ENCODE measurements at places on chromosomes 5 and 9. TPM values are rescaled to one million over a fixed set of nuclear protein-coding genes. Genes with fewer than 3 reads are reported as not detected.
A peak's percentile ranks its signal among the peaks of the same experiment; 100 is the strongest.

IFNK gene
- not detected for total RNA-seq

ATP10B gene
- 0.35 TPM for total RNA-seq

APBA1 gene
- total RNA-seq = 0.41 TPM

ANKRD18A gene
- total RNA-seq = 0.62 TPM

ECM2 gene
- 2.0 TPM for total RNA-seq

CCNJL gene
- total RNA-seq = 6.6 TPM

PCDHA6 gene
- total RNA-seq = not detected

ARHGEF37 gene
- total RNA-seq = 0.81 TPM

PIP5KL1 gene
- total RNA-seq = 0.95 TPM

STPG3 gene
- not detected for total RNA-seq

GRPEL2 gene
- 17.9 TPM for total RNA-seq

DEPDC1B gene
- total RNA-seq = 41.6 TPM

DNA sequence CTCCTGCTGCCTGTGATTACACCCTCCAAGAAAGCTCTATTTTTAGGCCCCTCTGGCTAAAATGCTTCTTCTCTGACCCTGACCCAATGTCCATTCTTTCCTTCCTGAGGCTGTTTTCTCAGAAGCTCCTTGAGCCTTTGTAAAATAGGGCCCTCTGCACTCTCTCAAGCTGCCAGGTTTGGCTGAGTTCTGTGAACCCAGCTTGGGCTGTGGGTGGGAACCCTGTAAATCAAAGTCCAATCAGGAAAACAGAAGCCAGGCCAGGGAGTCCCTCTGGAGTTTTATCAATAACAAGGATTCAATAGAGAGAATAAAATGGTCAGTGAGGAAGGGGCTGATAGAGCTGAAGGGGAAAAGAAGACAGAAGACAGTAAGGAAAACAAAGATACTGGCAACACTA, 43.7 kb upstream of the ERCC6L2 start:
- DNase-seq = no peak

DNA sequence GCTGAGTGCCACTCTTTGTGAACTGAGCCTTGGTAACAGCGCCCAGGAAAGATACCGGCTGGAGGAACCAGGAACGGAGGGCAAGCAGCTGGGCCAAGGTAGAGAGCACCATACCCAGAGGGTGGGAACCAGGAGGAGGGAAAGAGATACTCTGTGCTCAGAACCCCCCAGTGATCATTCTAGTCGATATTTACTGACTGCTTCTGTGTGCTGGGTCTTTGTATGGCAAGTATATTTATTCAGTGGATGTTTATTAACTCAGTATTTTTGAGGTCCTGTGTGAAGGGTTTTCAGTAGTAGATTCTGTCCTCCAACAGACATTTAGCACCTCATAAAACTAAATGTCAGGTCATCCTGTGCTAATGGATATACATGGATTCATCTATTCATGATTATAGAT, 62.3 kb upstream of the RARS1 start:
- no peak for DNase-seq

GRCh38 chr9:114093031-114093471, 6.0 kb downstream of the KIF12 start:
- no peak for DNase-seq

- DNase-seq = peak; percentile 48
Observed at GRCh38 chr5:24621792-24622191, 23.0 kb downstream of the CDH10 start.

DNA sequence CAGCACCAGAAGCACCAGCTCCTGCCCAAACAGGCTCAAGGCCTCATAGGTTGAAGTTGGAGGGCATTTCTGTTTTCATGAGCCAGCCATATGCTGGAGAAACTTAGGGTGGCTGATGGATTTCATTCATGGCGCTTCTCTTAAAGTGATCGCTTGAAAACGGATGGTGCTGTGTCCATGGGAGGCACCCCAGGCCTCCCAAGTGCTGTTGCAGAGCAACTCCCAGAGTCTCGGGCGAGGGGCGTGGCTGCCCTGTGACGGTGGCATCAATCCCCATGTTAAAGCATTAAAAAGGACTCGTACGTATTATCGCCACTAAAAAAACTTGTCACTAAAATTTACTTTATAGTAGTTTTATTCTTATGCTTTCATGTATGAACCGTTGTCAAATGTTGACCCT, 128.3 kb downstream of the MRPL36 start:
- no peak for DNase-seq

DNA sequence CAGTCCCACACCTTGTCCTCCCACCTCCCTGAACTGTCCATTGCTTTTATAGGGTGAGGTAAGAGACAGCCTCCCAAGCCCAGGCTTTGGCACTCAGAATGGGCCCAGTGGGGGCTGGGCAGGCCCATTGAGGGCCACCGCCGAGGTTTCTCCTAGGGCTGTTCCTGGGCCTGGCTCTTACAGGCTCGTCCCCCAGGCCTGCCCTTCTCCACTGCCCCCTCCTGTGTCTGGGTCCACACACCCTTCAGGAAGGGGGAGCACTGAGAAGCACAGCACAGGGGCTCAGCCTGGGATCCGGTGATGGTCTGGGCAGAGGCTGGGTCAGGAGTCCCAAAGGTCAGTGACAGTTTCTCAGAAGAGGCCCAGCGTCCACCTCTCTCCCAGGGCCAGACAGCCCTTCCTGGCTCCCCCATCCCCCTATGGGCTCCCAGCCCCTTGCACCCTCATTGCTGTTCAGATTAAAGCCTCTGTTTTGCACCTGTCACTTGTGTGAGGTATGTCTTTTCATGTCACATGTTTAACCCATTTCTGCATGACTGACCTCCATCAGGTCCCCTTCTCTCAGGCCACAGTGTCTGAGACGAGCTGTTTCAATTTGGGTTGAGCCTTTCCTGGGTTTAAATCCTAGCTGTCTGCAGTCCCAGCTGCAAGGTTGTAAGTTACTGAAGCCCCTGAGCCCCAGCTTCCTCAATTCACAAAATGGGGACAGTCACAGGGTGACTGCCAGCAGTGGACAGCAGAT, 29.4 kb downstream of the IER5L start:
- no peak for DNase-seq

- peak; percentile 50 for DNase-seq
Observed at GRCh38 chr9:29691758-29692407, 2118.6 kb upstream of the C9orf72 start.

- no peak for DNase-seq
Observed at GRCh38 chr9:81621785-81622259, 67.5 kb downstream of the TLE1 start.

DNA sequence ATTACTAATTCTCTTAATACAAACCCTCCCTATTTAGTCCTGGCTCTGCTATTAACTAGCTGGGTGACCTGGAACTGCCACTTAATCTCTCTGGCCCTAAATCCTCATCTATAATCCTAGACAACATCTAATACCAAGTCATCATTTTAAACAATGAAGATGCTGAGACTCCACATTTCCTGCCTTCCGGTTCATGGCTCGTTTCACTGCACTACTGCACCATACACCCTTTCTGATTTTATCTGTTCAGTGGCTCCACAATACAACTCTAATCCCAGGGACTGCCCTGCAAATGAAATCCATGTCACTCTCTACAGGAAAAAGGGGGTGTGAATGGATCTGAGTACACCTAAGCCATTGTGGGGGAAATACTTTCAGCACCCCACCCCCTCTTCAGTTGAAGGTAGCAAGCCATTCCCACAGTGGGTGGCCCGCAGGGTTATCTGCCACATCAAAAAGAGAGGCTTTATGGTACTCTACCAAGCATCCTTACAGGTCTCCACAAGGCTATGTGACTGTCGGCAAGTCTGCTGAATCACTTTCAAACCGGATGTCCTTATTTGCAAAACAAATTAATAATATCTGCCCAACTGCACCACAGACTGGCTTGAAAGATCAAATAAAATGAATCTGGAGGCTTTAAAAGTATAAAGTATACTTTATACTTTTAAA, 89.5 kb downstream of the EPB41L4A start:
- DNase-seq = peak; percentile 19

DNA sequence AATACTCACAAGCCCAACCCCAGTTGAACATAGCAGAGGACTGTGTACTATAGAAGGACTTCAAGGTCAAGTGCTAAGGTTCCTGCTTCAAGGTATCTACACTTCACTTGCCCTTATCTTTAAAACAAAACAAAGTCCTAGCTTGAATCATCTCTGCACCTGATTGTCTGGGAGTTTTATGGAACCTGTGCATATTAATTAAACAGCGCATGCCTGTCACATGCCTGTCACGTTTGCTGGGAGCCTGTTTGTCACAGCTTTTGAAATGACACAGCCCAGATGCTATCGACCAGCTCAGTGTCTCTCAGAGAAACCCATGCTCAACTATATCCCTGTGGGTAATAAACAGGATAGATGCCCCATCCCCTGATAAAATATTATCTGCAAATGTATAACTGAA, 476.0 kb downstream of the ZSWIM6 start:
- DNase-seq = no peak

GRCh38 chr9:128222026-128222425, 18.8 kb downstream of the DNM1 start:
- DNase-seq = no peak

DNA sequence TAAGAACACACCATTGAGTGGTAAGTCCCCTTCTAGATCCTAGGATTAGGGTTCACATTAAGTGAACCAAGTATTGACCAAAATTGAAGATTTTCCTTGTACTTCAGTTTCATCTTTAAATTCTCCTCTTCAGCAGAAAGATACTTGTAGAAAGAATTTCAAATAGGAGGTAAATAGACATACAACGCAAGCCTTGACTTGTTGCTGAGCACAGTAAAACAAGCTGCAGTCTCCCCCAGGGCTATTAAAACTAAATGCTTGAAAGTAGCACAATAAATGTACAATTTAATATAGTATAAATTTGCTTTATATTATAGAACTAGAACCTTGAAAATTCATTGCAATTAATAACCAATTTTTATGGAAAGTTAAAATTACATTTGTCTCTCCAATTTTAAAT, 170.1 kb upstream of the TARS1 start:
- no peak for DNase-seq

- DNase-seq = peak; percentile 31
Observed at GRCh38 chr9:36862206-36863145, 171.6 kb downstream of the PAX5 start.

GRCh38 chr9:127508901-127509260, 57.6 kb downstream of the LRSAM1 start:
- no peak for DNase-seq

GRCh38 chr5:170534177-170534576, 30.4 kb downstream of the KCNIP1 start:
- peak; percentile 54 for DNase-seq

DNA sequence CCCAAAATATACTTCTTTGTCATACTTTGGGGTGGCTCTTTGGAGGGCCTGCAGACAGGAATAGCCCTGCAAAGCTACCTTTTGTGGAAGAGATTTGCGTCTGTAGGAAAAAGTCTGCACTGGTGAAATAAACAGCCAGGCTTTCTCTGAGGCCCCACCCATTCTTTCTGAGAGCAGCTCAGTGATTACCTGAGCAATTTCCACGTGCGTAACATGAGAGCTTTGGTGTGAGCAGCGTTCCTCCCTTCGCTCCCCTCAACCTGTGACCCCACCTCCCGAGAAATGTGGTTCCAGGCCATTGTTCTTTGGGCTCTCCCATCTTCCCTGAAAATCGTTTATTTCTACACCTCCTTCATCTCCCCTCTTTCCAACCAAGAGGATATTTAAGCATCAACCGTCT, 23.8 kb upstream of the FBP1 start:
- no peak for DNase-seq

DNA sequence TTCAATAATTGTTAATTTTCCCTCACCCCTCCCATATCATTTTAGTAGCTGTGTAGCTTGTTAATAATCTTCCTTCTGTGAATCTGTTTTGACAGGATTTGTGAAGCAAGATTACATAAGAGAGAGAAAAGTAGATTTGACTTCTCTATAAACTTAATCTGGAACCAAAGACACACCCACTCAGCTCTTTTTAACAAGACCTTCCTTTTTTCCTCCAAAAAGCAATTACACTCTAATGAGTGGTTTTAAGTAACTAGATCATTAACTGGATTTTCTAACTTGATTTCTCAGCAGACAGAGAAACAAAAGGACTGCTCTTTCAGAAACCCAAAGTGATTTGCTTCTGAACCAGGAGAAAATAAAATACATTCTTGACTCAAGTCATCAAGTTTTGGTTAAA, 21.9 kb downstream of the RFK start:
- DNase-seq = no peak

DNA sequence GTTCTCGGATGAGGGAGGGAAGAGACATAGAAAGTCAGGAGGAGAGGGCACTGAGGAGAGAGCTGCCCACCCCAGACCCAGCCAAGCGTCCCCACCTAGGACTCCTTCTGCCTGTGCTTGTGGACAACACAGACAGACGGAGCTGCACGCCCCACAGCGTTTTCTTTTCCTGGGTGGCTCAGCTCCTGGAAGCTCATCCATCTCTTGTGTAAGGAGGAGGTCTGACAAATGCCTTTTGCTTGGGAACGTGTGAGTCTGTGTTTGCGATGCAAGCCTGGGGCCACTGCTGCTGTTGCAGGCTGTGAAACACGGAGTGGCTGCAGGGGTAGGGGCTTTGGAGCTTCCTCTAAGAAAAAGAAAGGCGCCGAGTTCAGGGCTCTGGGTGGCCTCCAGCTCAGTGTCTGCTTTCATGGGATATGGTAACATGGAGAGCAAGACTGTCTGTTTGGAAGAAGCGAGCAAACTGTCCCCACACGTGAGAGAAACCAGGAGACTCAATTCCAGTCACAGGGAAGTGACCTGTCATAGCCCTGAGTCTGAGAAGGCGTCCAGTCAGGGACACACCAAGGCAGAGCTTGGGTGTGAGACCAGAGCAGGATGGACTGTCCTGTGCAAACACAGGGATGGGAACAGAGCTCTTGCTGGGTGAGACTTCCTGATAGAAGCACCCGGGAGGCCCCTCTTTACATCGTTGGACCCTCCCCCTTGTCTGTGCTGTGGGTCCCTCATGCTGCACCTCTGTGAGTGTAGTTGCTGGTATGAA, 42.7 kb downstream of the GADD45G start:
- no peak for DNase-seq

GRCh38 chr9:115680231-115680630, 473.4 kb upstream of the PAPPA start:
- peak; percentile 8 for DNase-seq

DNA sequence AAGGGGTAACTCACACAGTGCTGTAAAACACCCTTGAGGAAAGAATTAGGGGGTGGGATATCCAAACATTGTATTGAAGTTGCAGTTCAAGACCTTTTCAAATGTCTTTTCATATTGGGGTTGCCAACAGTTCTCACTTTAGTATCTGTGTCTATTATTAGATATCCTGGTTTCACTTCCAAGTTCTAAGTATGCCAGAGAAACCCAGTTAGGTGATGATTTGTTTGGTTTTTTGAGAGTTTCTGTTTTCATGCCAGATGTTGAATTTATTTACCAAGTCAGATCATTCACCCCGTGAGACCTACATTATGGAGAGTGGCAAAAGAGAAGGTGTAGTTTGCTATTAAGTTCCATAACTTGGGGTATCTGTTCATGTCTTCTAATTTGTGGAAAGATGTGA, 64.5 kb downstream of the C9orf152 start:
- no peak for DNase-seq

- DNase-seq = no peak
Observed at GRCh38 chr9:116155698-116156039, 2.1 kb downstream of the PAPPA start.

GRCh38 chr9:137278061-137278701, 655 bp downstream of the TOR4A start:
- no peak for DNase-seq

- no peak for DNase-seq
Observed at GRCh38 chr5:156497804-156498208, 170.8 kb downstream of the SGCD start.

GRCh38 chr5:63233361-63233760, 654.7 kb downstream of the LRRC70 start:
- DNase-seq = no peak
